ENCODE measurements at places on chromosomes 13 and 19.
A peak's percentile ranks its signal among the peaks of the same experiment; 100 is the strongest.

DNA sequence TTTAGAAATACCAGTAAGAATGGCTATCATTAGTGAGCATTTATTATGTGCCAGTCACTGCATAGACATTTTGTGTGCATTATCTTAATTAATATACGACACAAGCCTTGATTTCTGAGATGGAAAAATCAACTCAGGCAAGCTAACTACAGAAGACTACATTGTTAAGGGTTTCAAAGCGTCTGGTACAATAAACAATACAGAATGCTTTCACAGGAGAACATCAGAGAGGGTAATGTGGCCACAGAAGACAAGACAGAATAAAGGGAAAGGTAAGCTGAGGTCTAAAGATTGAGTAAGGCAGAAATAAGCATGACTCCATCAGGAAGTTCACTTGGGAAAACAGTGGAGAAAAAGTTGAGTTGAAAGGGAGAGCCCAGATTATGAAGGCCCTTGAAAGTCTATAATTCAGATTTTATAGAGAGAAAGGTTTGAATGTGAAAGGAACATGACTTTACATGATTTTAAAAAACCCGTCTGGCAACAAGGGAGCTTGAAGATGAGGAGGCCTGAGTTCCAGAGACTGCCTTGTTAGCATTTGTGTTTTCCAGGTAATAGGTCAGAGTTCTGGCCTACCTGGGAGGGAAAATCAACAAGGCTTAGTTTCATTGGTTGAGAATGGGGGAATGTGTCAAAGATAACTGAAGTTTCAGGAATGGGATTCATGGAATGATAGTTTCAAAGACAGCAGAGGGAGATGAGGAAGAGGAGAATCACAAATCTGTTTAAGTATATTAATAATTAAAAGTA lies 1.8 kb upstream of the MBNL2 start:
- no peaks in the 10 kb centered on the region for H3K4me1 ChIP-seq
- no peak overlapping the region for H3K4me3 ChIP-seq
- DNase-seq, result no peak

GRCh38 chr19:17623224-17623935 lies 64.8 kb downstream of the UNC13A start:
- no peak for DNase-seq
- no peaks in the 10 kb centered on the region for H3K4me1 ChIP-seq
- H3K36me3 ChIP-seq, result no peaks in the 10 kb centered on the region
- H3K27ac ChIP-seq, result no peak overlapping the region
- no peak overlapping the region for H3K4me3 ChIP-seq

DNA sequence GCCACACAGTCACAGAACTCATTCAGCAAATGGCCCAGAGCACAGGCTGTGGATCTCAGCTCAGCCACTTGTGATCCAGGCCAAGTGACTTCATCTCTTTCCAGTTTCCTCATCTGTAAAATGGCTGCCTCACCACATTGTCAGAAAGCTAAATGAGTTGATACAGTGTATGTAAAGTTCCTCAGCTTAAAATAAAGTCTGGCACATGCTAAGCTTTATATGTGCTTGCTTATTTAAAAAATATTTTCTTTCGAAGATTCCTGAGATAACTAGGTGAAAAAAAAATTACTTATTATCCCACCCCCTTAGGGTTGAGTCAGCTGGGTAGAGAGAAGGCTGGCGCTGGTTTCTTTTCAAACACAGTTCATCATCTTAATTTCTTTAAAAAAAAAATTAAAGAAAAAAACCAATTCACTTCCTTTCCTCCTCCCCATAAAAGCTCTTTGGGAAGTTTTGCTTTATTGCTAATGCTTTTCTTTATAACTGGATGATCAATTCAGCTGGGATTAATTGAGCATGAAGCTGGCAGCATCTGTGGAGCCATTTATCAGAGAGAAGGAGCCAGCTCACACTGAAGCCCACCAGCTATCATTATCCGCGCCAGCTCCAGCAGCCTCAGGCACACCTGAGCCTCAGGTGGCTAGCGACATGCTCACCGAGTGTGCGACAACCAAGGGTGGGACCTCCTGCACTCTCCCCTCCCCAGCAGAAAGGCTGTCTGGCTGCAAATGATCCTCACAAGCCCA lies 354.9 kb downstream of the FOXO1 start:
- H3K36me3 ChIP-seq, result no peaks in the 10 kb centered on the region
- H3K27ac ChIP-seq, result no peak overlapping the region
- H3K4me1 ChIP-seq, result peaks cover 2% of the 10 kb centered on the region
- no peak overlapping the region for H3K4me3 ChIP-seq
- H3K27me3 ChIP-seq, result no peaks in the 10 kb centered on the region

DNA sequence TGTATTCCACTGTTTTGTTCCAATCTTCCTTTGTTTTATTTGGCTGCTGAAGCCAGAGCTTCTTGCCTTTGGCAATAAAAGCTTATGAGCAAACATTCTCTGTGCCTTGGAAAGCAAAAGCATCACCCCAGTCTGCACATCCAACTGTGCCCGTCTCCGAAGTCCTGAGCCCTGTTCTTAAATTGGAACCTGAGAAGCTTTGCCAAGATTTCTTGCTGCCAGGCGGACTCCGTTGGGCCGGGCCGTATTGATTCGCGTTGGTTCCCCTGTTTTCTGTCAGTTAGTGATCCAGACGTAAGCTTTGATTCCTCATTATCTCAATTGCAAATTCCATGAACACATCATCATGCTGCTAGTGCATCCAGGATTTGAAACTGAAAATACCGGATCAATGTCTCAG lies 793.0 kb downstream of the OLFM4 start:
- no peak overlapping the region for H3K27ac ChIP-seq
- no peak overlapping the region for H3K4me3 ChIP-seq
- no peak for DNase-seq

DNA sequence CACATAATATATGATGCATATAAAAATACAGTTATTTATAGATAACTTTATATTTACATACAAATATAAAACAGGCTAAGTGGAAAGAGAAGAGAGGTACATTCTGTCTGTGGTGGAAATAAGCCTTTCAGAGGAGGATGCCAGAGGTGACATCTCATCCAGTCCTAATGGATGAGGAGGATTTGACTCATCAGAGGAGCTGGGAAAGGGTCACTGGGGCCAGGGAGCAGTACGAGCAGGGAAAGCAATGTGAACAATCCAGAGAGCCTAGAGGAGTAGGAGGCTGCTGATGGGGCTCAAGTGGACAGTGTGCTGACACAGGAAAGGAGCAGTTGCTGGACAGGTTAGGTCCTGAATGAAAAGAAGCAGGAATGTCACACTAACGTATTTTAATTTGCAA lies 18.6 kb downstream of the NALCN start:
- no peak for DNase-seq
- H3K4me3 ChIP-seq, result no peak overlapping the region
- no peaks in the 10 kb centered on the region for H3K27me3 ChIP-seq
- H3K4me1 ChIP-seq, result no peaks in the 10 kb centered on the region
- H3K27ac ChIP-seq, result no peak overlapping the region

DNA sequence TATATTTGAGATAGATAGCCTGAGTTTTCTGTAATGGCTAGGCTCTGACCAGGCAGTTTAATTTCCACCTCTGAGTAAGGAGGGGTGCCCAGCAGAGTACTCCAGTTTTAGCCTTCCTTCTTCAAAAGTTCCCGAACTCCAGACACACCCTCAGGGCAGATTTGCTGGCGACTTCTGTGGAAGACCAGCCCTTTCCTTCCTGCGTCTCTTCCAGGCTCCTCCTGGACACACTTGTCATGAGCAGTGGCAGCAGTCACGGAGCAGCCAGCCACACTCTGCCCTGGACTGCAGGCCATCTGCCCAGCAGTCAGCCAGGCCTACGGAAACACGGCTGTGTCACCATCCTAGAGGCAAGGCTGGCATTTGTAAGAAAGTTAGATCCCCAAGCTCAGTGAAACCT lies 6.6 kb upstream of the FLT1 start:
- DNase-seq, result no peak
- H3K4me3 ChIP-seq, result no peak overlapping the region
- no peaks in the 10 kb centered on the region for H3K36me3 ChIP-seq
- no peak overlapping the region for H3K27ac ChIP-seq
- no peaks in the 10 kb centered on the region for H3K27me3 ChIP-seq

DNA sequence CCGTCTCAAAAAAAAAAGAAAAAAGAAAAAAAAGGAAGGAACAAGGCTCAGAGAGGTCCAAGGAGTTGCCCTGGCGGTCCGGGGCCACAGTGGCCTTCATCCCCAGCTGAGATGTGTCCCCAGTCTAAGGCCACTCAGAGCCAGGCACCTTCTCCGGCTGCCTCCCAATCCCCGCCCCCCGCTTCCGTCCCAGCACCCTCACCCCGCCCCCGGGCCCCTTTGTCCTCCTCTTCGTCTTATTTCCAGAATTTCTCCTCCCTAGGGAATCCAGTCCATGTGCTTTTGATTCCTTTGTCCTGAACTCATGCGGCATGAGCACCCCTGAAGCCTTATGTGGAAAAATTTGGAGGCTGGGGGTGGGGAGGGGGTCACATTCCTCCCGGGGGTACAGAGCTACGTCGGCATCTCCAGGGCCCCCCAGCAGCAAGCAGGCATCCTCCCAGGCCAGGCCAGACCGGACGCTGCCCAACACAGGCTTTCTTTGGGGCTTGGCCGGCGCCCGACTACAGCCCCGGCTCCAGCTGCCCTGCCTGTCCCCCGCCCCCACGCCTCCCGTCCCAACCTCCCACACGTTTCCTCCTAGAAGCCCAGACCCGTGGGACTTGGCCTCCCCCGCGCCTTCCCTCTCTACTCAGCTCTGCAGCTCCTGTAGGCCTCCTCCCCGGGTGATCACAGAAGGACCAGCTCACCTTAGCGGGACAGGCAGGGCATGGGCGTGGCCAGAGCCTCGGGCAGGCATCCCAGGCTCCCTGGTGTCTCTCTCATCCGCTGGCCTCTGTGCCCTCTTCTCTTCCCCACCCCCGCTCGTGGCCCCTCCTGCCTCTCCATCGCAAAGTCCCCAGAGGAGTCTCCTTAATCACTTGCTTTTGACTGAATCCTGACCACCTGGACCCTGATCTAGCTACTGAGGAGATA lies 17.8 kb upstream of the ADGRE5 start:
- peak overlapping the region; percentile 42 for H3K27ac ChIP-seq
- H3K4me1 ChIP-seq, result peaks cover 4% of the 10 kb centered on the region
- peak; percentile 85 for DNase-seq

- H3K27me3 ChIP-seq, result no peaks in the 10 kb centered on the region
- H3K4me1 ChIP-seq, result no peaks in the 10 kb centered on the region
- H3K4me3 ChIP-seq, result no peak overlapping the region
These were observed 32.5 kb downstream of the CCDC70 start for GRCh38 chr13:51894239-51894638.

- no peaks in the 10 kb centered on the region for H3K4me1 ChIP-seq
- no peak for DNase-seq
- H3K27me3 ChIP-seq, result no peaks in the 10 kb centered on the region
These were observed 611.4 kb downstream of the PCDH9 start for GRCh38 chr13:66618702-66619101.

DNA sequence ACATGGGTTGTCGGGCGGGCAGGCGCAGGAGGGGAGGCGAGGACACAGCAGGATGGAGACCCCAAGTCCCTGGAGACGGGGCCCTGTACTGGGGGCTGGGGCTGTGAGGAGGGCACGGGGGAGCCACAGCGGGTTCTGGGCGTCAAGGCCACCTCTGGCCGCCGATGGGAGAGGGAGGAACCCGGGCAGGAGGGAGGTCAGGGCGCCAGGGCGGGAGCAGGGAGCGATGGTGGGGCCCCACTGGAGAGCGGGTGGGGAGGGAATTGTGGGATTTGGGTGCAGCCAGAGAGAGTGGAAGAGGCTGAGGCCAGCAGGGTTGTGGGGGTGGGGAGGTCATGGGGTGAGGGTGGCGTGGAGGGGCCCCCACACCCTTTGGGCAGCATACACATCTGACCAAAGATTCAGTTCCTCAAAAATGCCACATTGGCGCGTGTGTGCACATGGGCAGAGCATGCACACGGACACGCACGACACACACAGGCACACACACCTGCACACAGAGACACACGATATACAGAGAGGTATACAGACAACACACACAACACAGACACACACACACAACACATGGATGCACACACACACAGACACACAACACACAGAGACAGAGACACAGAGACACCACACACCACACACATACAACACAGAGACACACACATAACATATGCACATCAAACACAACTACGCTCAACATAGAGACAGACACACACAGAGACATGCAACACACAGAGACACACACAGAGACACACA lies 54.9 kb downstream of the AP1M1 start:
- no peak for DNase-seq
- H3K4me1 ChIP-seq, result peaks cover 2% of the 10 kb centered on the region

DNA sequence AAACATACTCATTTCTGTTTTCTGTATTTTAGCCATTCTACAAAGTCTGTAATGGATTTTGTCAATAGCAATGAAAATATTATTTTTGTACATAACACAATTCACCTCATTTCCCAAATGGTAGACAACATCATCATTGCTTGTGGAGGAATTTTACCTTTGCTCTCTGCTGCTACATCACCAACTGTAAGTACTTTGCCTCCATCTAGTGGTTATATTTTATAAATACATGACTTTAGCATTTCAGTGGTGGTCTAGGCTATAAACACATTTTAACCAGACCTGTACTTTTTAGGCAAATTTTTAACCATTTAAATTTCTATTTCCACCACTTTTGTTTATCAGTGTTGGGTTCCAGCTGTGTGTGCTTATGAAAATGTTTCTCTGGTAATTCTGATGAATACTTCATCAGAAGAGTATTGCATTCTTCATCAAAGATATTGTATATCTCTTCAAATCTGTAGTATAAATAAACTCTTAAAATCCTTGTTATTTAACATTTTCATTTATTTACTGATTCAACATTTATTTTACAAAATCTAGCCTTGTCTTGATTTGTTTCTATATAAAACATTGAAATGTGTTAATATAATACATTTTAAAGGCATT lies 222.4 kb downstream of the NBEA start:
- peaks cover 5% of the 10 kb centered on the region for H3K27me3 ChIP-seq
- no peaks in the 10 kb centered on the region for H3K4me1 ChIP-seq
- no peak for DNase-seq
- H3K36me3 ChIP-seq, result no peaks in the 10 kb centered on the region
- no peak overlapping the region for H3K27ac ChIP-seq

DNA sequence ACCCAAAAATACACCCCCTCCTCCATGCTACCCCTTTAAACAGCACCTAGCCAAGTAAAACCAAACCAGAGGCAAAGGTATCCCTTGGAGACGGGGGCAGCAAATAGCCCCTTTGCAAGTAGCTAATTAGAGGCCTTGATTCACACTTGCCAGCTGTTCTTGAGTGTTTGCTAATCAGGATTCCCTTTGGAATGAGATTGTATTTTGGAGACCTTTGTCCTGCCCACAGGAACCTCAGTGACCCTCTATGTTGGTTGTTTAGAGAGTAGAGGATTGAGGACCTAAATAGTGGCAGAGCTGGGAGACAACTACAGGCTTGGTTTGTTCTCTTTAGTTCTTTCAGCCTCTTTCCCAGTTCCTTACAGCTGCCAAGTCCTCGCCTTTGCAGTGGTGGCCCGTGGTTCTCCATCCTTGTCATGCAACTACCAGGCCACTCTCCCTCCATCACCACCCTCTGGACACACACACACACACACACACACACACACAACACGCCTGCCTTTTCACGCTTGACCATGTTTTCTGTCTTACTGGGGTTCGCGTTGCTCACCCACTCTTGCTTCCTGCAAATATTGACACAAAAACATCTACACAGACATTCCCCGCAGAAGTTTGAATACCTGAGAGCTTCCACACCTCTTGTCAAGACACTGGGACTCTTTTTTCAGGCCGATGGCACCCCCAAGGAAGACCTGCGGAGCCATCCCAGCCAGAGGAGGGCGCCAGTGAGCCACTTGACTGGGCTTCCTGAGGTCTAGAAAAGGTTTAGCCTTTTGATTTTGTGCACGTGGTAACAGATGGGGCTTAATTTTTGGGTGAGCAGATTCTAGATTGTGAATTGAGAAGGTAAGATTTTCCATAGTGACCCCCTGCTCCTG lies 80.0 kb upstream of the GPR183 start:
- H3K4me3 ChIP-seq, result no peak overlapping the region
- DNase-seq, result no peak
- no peaks in the 10 kb centered on the region for H3K27me3 ChIP-seq
- peaks cover 2% of the 10 kb centered on the region for H3K4me1 ChIP-seq
